ENCODE measurements at places on chromosomes 11 and 22. TPM values are rescaled to one million over a fixed set of nuclear protein-coding genes. Genes with fewer than 3 reads are reported as not detected.
A peak's percentile ranks its signal among the peaks of the same experiment; 100 is the strongest.

The CAPN5 gene
- 32.7 TPM for total RNA-seq

DNA sequence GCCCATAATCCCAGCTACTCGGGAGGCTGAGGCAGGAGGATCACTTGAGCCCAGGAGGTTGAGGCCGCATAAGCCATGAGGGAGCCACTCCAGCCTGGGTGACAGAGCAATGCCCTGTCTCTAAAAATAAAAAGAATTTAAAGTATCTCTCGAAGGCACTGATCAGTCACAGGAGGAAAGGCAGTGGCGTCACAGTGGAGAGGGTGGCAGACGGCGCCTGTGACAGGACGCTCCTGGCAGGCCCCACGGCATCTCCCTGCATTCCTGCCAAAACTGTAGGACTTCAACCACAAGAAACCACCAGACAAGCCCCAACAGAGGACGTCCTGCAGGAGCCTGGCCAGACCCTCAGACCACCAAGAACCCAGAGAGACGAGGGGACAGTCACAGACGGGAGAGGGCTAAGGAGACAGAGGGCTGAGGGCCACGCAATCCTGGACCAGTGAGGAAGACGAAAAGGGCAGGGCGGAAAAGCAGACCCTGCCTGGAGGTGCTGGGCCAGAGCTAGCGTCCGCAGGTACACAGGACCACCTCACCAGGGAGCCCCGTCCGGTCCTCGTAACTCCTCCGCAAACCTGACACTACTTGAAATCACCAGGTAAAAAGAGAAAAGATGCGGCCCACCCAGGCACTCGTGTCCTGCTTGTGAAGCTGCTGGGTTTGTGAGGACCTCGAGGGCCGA is 5.9 kb downstream of the RNH1 start:
- no peak overlapping the region for H3K4me3 ChIP-seq
- H3K4me1 ChIP-seq: peaks cover 30% of the 10 kb centered on the region
- H3K27me3 ChIP-seq: peaks cover 11% of the 10 kb centered on the region
- peaks cover 25% of the 10 kb centered on the region for H3K36me3 ChIP-seq

DNA sequence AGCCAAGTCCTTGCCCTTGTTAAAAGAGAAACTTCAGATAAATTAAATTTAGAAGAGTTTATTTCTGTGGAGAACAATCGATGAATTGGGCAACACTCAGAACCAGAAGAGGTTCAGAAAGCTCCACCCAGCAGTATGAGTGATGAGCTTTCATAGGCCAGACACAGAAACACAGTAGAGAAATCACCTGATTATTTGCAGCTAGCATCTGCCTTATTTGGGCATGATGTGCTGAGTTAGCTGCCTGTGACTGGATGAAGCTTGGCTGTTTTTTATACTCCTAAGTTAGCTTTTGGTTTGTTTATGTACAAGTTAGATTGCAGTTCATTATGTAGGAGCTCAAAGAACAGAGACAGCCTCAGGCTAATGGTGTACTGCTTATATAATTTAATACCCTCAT is 269.5 kb upstream of the SESN3 start:
- H3K4me1 ChIP-seq: no peaks in the 10 kb centered on the region
- H3K4me3 ChIP-seq: no peak overlapping the region
- H3K27ac ChIP-seq: no peak overlapping the region
- H3K27me3 ChIP-seq: peaks cover 5% of the 10 kb centered on the region

- no peaks in the 10 kb centered on the region for H3K36me3 ChIP-seq
- H3K4me3 ChIP-seq: no peak overlapping the region
- no peaks in the 10 kb centered on the region for H3K4me1 ChIP-seq
- no peak for DNase-seq
- H3K27ac ChIP-seq: no peak overlapping the region
- peaks cover 7% of the 10 kb centered on the region for H3K27me3 ChIP-seq
Observed at GRCh38 chr11:2434008-2434407, 10.3 kb downstream of the TRPM5 start.

DNA sequence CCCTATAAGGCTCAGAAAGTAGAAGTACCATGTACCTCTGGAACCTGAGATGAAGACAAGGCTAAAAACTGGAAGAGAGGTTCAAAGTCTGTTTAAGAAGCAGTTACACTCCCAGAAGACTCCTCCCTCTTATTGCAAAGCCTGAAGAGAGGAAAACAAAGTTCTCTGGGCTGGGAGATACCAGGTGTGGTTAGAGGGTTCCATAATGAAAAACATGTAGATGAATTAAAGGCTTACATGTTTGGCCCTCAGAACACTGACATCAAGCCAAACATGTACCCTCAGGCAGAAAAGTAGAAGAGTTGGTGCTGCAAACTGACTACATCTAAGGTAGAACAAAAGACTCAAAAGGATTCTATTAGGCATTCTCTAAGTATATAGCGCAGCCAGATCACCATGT is 205.3 kb downstream of the TTC28 start:
- H3K4me3 ChIP-seq: no peak overlapping the region
- no peaks in the 10 kb centered on the region for H3K36me3 ChIP-seq
- no peaks in the 10 kb centered on the region for H3K27me3 ChIP-seq
- H3K27ac ChIP-seq: no peak overlapping the region

DNA sequence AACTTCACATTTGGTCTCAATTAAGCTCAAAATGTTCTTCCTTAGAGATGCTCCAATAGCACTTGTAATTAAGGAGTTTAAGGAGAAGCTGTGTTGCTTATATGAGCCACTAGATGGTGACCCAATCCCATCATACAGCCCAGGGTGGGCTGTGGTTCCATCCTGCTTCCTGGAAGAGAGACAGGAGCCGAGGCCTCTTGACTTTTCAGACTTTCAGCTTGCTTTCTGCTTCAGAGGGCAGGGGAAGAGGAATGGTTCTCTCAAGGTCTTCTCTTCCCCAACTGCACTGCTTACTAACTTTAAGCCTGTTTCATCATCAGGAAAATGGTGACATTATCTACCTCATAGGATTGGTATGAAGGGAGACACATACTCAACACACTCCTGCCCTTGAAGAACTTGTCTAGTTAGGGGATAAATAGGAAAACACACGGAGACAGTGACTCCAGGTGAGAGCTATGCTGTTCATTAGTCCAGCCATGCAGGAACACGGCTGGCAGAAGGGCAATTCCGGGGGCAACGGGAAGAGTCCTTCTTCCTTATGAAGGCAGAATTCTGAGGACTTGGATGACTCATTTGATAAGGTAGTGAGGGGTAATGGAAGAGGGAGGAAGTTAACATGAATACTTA is 20.1 kb downstream of the TMEM218 start:
- H3K27me3 ChIP-seq: no peaks in the 10 kb centered on the region
- H3K4me3 ChIP-seq: peak overlapping the region; percentile 3
- peaks cover 21% of the 10 kb centered on the region for H3K4me1 ChIP-seq
- peaks cover 2% of the 10 kb centered on the region for H3K36me3 ChIP-seq
- H3K27ac ChIP-seq: peak overlapping the region; percentile 76
- peak; percentile 57 for DNase-seq

DNA sequence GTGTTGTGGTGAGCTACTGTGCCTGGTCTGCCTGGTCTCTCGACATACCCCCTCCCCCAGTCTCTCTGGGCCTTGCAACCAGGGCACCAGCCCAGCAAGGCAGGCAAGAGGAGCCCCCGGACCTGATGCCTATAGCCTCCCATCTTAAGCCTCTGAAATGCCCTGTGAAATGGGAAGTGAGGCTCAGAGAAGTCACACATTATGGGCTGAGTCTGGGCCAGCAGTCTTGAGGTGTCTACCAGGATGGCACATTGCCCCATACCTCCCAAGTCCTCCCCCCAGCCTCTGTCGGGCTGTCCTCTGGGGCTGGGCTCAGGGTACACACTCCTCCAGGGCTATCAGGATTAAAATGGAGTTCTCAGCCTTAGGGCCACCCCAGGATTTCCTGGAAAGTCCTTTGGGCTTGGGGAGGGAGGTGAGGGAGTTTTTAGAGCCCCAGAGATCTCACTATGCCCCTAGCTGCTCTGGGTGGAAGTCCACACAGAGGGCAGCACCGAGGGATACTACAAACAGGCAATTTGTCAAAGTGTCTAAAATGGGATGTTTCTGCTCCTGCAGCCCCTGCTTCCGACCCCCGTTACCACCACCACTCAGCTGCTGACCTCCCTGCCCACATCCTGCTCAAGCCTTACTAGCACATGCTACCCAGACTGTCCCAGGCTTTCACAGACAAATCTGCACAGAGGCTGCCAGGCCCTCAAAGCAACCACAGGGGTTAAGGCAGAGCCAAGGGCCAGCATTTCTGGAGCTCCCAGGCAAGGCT is 3.1 kb upstream of the SH3BP1 start:
- H3K4me3 ChIP-seq: no peak overlapping the region
- peak overlapping the region; percentile 66 for H3K27ac ChIP-seq
- DNase-seq: peak; percentile 80
- H3K36me3 ChIP-seq: no peaks in the 10 kb centered on the region
- peaks cover 6% of the 10 kb centered on the region for H3K27me3 ChIP-seq

GRCh38 chr22:30186510-30186909 is 60.0 kb downstream of the LIF start:
- no peak overlapping the region for H3K27ac ChIP-seq
- H3K4me3 ChIP-seq: no peak overlapping the region
- peaks cover 18% of the 10 kb centered on the region for H3K27me3 ChIP-seq
- H3K4me1 ChIP-seq: peaks cover 16% of the 10 kb centered on the region
- no peaks in the 10 kb centered on the region for H3K36me3 ChIP-seq

DNA sequence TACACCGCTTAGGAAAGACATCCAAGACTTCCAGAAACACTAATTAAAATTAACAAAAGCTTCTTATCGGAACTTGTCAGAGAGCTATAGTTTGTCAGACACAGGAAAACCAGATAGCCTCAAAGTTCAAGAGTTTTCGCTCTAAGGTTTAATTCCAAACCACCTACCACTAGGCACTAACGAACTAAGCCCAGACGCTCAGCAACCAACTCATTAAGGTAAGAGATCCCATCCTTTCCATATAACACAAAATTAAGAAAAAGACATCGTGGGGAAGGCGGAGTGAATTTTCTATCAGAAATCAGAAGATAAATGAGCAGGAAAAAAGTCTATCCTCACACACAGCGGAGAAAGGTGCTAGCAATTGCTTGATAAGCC is 382 bp downstream of the IMMP1L start:
- peaks cover 2% of the 10 kb centered on the region for H3K27me3 ChIP-seq
- no peak for DNase-seq
- H3K27ac ChIP-seq: peak overlapping the region; percentile 94
- peaks cover 31% of the 10 kb centered on the region for H3K4me1 ChIP-seq

DNA sequence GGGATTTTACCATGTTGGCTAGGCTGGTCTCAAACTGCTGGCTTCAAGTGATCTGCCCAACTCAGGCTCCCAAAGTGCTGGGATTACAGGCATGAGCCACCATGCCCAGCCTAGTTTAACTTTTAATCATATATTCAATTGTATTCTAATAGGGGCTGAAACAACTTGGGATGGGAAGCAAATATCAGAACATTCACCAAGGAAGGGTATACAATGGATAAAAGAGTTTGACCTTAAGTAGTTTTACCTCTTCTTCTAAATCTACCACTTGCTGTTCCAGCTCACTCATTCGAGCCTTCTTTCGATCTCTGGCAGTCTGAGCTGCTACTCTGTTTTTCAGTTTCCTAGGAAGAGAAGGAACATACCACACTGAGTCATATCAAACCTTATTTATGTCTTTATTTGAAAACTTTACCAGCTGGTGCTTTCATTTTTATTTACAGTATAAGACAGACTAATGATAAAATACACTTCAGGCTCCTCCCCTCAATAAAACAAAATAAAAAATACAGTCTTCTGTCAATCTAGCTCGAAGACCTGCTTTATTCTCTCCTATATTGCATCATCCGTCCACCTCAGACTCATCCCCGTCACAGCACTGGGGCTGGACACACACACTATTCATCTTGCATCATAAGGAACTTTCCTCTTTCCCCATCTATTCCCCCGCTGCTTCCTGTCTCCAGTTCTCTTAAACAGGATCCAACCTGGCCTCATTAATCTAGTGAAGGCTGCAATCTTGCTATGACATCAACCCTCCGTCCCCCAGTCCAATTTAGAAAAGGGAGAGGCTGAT is 1.4 kb downstream of the XBP1 start:
- H3K4me3 ChIP-seq: peak overlapping the region; percentile 94
- H3K36me3 ChIP-seq: peaks cover 54% of the 10 kb centered on the region
- H3K4me1 ChIP-seq: peaks cover 35% of the 10 kb centered on the region

GRCh38 chr11:34242037-34242625 is 115.7 kb downstream of the ABTB2 start:
- peak; percentile 7 for DNase-seq
- peaks cover 31% of the 10 kb centered on the region for H3K4me1 ChIP-seq
- no peak overlapping the region for H3K27ac ChIP-seq
- no peaks in the 10 kb centered on the region for H3K27me3 ChIP-seq
- H3K36me3 ChIP-seq: no peaks in the 10 kb centered on the region
- H3K4me3 ChIP-seq: no peak overlapping the region

GRCh38 chr11:74138572-74138971 is 32.2 kb downstream of the C2CD3 start:
- H3K36me3 ChIP-seq: peaks cover 40% of the 10 kb centered on the region
- no peaks in the 10 kb centered on the region for H3K27me3 ChIP-seq
- DNase-seq: peak; percentile 95
- peak overlapping the region; percentile 86 for H3K27ac ChIP-seq
- H3K4me3 ChIP-seq: peak overlapping the region; percentile 62
- peaks cover 86% of the 10 kb centered on the region for H3K4me1 ChIP-seq

GRCh38 chr11:61892085-61892370 is 683 bp upstream of the FADS3 start:
- peaks cover 14% of the 10 kb centered on the region for H3K36me3 ChIP-seq
- no peaks in the 10 kb centered on the region for H3K27me3 ChIP-seq
- H3K4me3 ChIP-seq: 0 out of 2 replicates have a peak overlapping the region, but pooled peaks have one; percentile 22
- peaks cover 40% of the 10 kb centered on the region for H3K4me1 ChIP-seq
- H3K27ac ChIP-seq: 0 out of 2 replicates have a peak overlapping the region, but pooled peaks have one; percentile 45

- no peak overlapping the region for H3K27ac ChIP-seq
- no peak for DNase-seq
- peaks cover 25% of the 10 kb centered on the region for H3K4me1 ChIP-seq
- peaks cover 37% of the 10 kb centered on the region for H3K36me3 ChIP-seq
Observed at GRCh38 chr11:102415304-102415916, 37.2 kb downstream of the TMEM123 start.

DNA sequence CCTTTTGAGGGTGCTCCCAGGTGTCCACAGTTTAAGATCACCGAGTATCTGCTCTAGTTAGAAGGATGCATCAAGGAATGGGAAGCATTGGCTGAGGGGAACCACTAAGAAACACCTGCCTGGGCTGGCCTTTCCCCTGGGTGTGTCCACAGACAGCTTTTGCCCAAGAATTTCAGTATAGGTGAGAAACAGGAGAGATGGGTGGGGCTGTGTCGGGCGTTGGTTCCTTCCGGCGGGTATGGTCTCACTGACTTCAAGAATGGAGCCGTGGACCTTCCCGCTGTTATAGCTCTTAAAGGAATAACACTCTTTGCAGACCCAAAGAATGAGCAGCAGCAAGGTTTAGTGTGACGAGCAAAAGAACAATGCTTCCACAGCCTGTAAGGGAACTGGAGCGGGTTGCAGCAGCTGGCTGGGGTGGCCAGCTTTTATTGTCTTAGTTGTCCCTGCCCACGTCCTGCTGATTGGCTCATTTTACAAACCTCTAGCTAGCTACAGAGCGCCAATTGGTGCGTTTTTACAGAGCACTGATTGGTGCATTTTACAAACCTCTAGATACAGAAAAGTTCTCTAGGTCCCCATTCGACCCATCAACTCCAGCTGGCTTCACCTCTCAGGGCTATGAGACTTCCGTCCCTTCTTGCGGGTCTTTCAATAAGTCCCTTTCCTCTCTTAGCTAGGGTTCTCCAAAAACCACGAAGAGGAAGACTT is 2.4 kb downstream of the FADS1 start:
- H3K4me3 ChIP-seq: peak overlapping the region; percentile 98
- no peak for DNase-seq
- peaks cover 24% of the 10 kb centered on the region for H3K4me1 ChIP-seq
- H3K27me3 ChIP-seq: peaks cover 6% of the 10 kb centered on the region

- H3K27ac ChIP-seq: no peak overlapping the region
- DNase-seq: no peak
- no peak overlapping the region for H3K4me3 ChIP-seq
- no peaks in the 10 kb centered on the region for H3K27me3 ChIP-seq
- H3K36me3 ChIP-seq: no peaks in the 10 kb centered on the region
Observed at GRCh38 chr22:30362651-30363281, 6.0 kb downstream of the CCDC157 start.

Measured in HFFc6 (cell line).